Central memory CD8-positive, alpha-beta T cell (primary cell): ENCODE measurements at places on chromosomes 4 and X.

GRCh38 chr4:62130230-62130629, 930.1 kb downstream of the ADGRL3 start:
- no peaks in the 10 kb centered on the region for H3K27me3 ChIP-seq
- H3K36me3 ChIP-seq: no peaks in the 10 kb centered on the region
- DNase-seq: no peak
- no peak overlapping the region for H3K4me3 ChIP-seq

DNA sequence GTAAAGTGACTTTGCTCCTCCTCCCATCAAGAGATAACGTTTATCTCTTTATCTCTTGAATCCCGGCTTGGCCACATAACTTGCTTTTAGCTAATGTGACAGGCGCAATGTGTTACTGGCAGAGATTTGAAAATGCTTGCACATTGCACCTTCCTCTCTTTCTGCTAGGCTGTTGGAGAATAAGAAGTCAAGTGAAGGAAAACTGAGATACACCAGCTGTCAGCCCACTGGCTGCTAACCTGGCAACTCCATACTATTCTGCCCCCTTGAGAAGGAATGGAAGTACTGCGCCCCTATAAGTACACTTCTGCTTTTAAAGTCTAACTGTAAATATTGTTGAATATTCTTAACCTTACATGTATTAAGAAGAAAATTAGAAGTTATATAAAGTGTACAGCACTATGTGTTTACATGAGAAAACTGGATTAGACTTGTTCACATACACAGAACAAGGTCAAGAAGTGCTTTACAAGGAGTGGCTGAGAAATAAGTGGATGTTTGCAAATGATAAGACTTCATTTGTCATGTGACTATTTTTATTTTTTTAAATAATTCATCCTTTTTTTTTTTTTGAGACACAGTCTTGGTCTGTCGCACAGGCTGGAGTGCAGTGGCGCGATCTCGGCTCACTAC, 424.5 kb upstream of the CTSO start:
- H3K27me3 ChIP-seq: no peaks in the 10 kb centered on the region
- H3K4me1 ChIP-seq: no peaks in the 10 kb centered on the region
- no peaks in the 10 kb centered on the region for H3K36me3 ChIP-seq
- no peak overlapping the region for H3K27ac ChIP-seq
- H3K4me3 ChIP-seq: no peak overlapping the region

DNA sequence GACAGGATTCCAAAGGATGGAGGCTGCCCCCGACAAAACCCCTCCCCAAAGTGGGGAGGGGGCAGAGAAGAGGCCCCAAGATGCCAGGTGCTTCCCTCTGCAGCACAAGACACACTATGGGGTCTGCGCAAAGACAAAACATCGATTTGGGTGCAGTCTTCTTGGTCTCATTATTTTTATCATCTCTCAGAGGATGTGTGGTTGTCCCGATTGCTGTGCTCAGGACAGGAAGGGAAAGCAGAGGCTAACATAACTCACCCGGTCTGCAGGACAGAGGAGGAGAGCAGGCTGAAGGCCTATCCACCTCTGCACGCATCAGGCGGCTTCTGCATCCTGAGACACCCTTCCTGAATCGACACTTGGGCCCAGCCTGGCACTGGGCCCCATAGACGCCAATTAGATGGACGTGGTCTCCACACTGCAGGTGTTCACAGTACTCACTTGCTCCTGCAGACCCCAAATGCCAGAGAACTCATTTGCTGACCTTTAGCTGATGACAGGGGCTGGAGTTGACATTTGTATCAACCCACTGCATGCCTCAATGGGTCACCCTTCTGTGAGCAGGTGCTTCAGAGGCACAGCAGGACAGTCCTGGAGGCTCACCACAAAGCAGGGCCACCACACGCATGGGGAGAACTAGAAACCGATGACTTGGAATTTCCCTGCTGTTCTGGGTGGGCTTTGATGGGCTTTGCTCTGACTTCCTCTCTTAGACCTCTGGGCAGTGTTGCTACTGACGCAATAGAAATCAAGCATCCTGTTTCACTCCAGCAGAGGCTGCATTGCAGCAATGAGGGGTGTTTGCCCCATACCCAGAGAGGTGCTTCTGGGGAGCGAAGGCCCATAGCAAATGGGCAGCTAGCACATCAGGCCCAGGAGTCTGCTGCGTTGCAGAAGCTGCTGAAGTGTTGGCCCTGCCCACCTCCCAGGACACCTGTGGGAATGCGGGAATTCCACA, 96.3 kb upstream of the ENPP6 start:
- H3K4me1 ChIP-seq: peaks cover 10% of the 10 kb centered on the region
- DNase-seq: no peak
- H3K4me3 ChIP-seq: no peak overlapping the region
- peak overlapping the region; percentile 61 for H3K27ac ChIP-seq
- H3K27me3 ChIP-seq: no peaks in the 10 kb centered on the region

DNA sequence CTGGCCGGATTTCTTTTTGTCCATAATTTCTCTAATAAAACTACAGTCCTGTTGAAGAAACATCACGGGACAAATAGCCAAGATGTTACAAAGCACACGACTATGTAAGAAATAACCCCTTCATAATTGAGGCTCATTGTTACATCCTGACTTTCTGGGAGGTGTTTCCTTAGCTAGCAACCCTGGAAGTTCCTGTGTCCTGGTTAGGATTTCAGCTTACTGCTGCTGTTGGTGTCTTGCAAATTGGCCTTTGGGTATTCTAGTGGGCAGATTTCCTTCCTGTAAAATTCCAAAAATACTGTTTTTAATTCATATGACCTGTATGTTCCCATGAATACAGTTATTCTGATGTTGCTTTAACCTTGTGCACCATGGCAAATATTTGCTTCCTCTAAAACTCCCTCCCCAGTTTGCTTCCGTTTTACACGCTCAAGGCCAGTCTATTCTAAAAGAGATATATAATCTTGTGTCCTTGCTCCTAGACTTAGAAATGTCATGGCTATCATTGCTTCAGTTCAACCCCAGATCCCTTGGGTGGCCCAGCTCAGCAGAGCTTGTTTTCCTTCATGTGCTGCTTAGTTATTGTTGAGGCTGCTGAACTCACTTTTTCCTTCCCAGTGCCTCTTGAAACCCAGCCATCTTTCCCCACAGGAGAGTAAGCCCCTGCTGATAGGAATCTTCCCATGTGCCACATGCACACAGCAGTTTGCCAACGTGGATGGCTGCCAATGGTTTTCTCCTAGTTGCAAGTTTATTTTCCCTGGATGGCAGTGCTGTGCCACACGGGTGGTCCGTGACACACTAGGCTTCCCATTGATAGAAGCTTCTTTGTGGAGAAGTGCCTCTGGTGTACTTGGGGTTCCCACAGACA, 75.8 kb downstream of the TSPAN7 start:
- H3K27me3 ChIP-seq: peaks cover 11% of the 10 kb centered on the region
- no peak for DNase-seq
- H3K4me1 ChIP-seq: no peaks in the 10 kb centered on the region
- H3K4me3 ChIP-seq: no peak overlapping the region

DNA sequence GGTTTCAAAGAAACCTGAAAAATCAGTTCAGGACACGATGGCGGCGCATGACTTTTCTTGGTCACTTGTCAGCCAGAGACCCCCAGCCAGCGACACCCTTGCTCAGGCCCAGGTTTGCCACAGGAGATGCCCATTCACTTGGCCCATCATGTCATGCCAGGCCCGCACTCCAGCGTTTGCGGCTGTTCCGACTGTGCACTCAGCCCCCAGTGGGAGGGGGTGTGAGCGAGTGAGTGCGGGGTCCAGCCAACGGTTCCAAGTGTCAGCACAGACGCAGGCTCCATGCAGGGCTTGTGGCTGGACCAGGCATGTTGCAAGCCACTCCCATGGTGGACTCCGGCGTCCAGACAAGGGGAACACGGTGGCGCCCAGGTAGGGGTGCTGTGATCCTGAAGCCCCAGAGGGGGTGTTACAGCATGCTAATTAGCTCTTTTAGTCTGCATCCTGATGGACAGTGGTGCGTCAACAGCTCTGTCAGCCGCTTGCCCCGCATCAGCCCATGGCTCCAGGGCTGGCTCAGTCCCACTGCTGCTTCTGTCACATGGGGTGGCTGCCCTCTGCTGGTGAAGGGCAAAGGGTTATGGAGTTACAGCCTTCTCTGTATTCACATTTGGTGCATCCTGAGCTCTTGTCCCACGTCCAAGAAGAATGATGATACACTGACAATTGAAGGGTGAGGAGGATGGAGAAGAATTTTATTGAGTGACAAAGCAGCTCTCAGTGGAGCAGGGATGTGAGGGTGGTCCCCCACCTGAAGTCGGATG, 3.7 kb upstream of the MAEA start:
- H3K4me1 ChIP-seq: peaks cover 8% of the 10 kb centered on the region
- H3K27ac ChIP-seq: no peak overlapping the region
- H3K27me3 ChIP-seq: peaks cover 1% of the 10 kb centered on the region
- no peak for DNase-seq

- no peaks in the 10 kb centered on the region for H3K4me1 ChIP-seq
- no peak overlapping the region for H3K27ac ChIP-seq
- DNase-seq: no peak
- no peak overlapping the region for H3K4me3 ChIP-seq
Observed at GRCh38 chr4:183532821-183533220, 28.0 kb downstream of the ING2 start.

GRCh38 chr4:25578432-25578831, 77.2 kb upstream of the SLC34A2 start:
- H3K27ac ChIP-seq: no peak overlapping the region
- no peak overlapping the region for H3K4me3 ChIP-seq
- peaks cover 8% of the 10 kb centered on the region for H3K27me3 ChIP-seq
- no peaks in the 10 kb centered on the region for H3K36me3 ChIP-seq
- no peak for DNase-seq

GRCh38 chr4:100100985-100101384, 89.3 kb downstream of the DDIT4L start:
- DNase-seq: no peak
- H3K4me1 ChIP-seq: peaks cover 26% of the 10 kb centered on the region
- no peaks in the 10 kb centered on the region for H3K27me3 ChIP-seq
- H3K27ac ChIP-seq: no peak overlapping the region

DNA sequence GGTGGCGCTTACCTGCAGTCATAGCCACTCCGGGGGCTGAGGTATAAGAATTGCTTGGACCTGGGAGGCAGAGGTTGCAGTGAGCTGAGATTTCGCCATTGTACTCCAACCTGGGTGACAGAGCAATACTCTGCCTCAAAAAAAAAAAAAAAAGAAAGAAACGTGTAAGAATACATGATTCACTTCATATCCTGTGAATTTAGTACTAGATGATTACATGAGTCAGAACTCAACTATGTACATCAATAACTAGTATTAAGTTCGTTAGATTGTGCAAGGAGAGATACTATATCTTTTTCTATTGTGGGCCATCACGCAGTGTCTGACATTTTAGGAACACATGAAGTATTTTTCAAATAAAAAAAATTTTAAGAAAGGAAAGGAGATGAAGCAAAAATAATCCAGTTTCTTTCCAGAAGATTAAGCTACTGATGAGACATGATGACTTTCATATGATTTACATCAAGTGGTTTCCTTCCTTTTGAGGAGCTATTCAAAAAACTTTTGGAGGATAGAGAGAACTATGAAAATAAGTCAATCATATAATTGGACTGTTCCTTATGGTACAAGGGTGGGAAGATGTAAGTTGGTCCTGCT, 64.7 kb upstream of the EXOC1L start:
- H3K27me3 ChIP-seq: no peaks in the 10 kb centered on the region
- no peak overlapping the region for H3K27ac ChIP-seq

DNA sequence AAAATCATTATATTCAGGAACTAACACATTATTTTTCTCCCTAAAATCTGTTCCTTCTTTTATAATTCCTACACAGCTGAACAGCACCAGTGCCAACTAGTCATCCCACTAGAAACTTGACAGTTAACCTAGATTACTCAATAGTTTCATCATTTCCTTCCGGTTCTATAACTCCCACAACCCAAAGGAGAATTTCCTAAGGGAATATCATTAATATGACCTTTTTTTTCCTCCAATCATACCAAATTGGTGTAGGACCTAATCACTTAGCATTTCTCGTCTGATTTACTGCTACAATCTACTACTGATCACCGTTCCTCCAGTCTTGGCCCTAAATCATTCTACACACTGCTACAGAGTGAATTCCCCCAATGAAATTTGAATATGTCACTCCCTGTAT, 45.9 kb downstream of the WDFY3 start:
- no peak overlapping the region for H3K4me3 ChIP-seq
- no peaks in the 10 kb centered on the region for H3K36me3 ChIP-seq
- no peak overlapping the region for H3K27ac ChIP-seq
- DNase-seq: no peak
- H3K4me1 ChIP-seq: no peaks in the 10 kb centered on the region

DNA sequence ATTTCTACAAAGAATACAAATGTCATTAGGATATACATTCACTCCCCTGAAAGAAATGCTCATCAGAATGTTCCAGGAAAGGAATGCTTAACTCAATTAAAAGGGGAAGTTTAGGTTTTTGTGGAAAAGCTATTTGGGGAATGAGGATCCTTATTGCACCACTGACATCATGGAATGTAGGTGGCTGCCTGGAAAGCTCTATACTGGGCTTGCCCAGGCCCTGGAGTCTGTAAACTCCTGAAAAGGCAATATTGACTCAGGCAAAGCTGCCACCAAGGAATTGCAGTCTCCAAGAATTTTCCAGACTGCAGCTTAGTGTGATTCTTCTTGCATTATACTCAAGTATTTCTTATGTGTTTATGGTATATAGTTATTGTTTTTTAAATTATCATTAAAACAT, 15.7 kb downstream of the DAPP1 start:
- no peaks in the 10 kb centered on the region for H3K27me3 ChIP-seq
- DNase-seq: no peak
- H3K36me3 ChIP-seq: peaks cover 9% of the 10 kb centered on the region
- peaks cover 6% of the 10 kb centered on the region for H3K4me1 ChIP-seq

GRCh38 chr4:5456296-5456845, 252.0 kb downstream of the EVC2 start:
- no peaks in the 10 kb centered on the region for H3K4me1 ChIP-seq
- H3K36me3 ChIP-seq: no peaks in the 10 kb centered on the region
- H3K27ac ChIP-seq: no peak overlapping the region
- peaks cover 15% of the 10 kb centered on the region for H3K27me3 ChIP-seq

GRCh38 chr4:165602621-165603020, 223.8 kb downstream of the CPE start:
- no peaks in the 10 kb centered on the region for H3K27me3 ChIP-seq
- no peak overlapping the region for H3K4me3 ChIP-seq
- no peaks in the 10 kb centered on the region for H3K4me1 ChIP-seq
- DNase-seq: no peak
- H3K36me3 ChIP-seq: no peaks in the 10 kb centered on the region

- no peak overlapping the region for H3K27ac ChIP-seq
- H3K4me1 ChIP-seq: no peaks in the 10 kb centered on the region
- H3K27me3 ChIP-seq: no peaks in the 10 kb centered on the region
- H3K4me3 ChIP-seq: no peak overlapping the region
- no peaks in the 10 kb centered on the region for H3K36me3 ChIP-seq
Observed at GRCh38 chr4:81628489-81628888, 156.8 kb upstream of the RASGEF1B start.

DNA sequence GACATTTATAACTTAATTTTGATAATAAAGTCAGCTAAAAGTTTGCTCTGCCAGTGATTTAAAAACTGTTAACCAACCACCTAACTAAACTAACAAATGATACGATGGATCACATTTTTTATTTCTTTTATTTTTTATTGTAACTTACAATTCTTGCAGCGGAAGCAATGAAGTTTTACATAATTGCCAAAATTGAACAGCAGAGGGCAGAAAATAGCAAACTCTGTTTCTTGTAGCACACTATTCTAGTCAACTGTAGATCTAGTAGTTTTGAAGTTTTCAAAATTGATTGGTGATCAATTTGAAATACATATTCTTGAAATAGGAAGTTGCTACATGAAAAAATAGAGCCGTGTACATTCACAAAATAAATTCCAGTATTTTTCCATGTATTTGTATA, 2.8 kb upstream of the GRIA2 start:
- H3K4me3 ChIP-seq: no peak overlapping the region
- H3K4me1 ChIP-seq: no peaks in the 10 kb centered on the region
- no peaks in the 10 kb centered on the region for H3K36me3 ChIP-seq
- no peak overlapping the region for H3K27ac ChIP-seq
